Right ventricle myocardium inferior (tissue), 1 donor: ENCODE measurements at places on chromosomes 11 and 22.

GRCh38 chr22:43207386-43207785 is 20.5 kb upstream of the TTLL12 start:
- peak; percentile 31 for DNase-seq

- DNase-seq: no peak
Measured at GRCh38 chr11:112100462-112100861, 13.8 kb downstream of the SDHD start.

- DNase-seq: no peak
Measured at GRCh38 chr22:21947040-21948014, 5.3 kb downstream of the PPM1F start.

- DNase-seq: no peak
Measured at GRCh38 chr22:31393893-31394292, 5.5 kb upstream of the DRG1 start.

GRCh38 chr11:8527939-8528338 is 66.1 kb downstream of the STK33 start:
- no peak for DNase-seq

DNA sequence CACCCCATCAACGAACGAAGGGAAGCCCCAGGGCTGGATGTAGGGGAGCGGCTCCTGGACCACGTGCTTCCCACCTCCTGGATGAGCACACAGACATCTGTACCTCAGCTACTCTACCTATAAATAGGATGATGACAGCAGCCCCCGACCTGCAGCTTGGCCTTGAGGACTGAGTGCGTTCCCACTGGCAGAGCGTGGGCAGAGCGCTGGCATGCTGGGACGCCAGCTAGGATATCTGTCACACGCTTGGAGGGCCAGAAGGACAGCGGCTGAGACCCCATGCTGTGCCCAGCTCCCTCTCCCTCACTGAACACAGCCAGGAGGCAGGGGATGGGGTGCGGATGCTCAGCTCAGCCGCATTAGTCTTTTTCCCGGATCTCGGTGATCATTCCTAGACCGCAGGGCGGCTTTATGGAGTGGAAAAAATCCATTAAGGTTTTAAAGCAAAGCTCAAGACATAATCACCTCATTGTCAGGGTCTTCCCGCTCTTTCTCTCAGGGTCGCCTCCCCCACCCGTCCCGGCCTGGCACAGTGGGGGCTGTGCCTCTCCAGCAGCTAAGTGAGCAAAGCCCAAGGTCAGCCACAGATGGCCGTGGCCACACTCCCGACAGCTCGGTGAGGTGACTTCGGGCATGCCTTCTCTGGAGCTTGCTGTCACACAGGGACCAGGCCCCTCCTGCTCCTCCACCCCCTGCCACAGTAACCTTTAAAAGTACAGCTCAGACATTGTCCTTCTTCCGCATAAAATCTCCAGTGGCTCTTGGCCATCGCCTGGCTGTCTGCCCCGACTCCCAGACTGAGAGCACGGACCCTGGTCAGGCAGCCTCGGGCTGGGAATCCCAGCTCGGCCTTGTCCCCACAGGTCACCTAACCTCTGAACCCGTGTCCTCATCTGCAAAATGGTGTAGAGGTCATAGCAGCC is 69.6 kb upstream of the SHISAL1 start:
- no peak for DNase-seq

DNA sequence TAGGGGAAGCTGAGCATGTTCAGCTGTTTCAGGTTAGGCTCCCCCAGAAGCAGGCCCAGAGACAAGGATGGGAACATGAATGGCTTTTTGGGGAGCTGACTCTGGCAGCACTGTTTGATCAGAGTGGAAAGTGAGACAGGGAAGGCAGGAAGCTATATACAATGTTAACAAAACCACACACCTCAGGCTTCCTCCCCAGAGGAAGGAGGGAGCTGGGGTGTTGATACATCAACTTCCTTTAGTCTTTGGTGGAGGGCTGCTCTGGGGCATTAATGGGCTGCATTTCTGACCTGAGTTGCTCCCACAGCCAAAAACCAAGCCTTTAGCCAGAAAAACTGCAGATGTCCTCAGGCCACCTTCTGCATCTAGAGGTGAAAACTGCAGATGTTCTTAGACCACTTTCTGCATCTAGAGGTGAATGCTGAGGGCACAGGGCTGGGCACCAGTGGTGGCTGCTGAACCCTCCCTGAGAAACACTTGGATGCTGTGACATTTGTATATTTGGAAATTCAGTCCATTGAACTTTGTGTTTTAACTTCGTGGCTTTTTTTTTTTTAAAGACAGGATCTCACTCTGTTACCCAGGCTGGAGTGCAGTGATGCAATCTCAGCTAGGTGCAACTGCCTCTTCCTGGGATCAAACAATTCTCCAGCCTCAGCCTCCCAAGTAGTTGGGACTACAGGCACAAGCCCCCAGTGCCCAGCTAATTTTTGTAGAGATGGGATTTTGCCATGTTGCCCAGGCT is 49.9 kb downstream of the KIAA1671 start:
- DNase-seq: no peak

GRCh38 chr11:113181094-113181493 is 133.3 kb upstream of the TTC12 start:
- DNase-seq: no peak

- DNase-seq: no peak
Measured at GRCh38 chr22:17953147-17953546, 71.2 kb downstream of the MICAL3 start.

GRCh38 chr11:104524254-104524653 is 360.3 kb upstream of the PDGFD start:
- DNase-seq: no peak

- peak; percentile 74 for DNase-seq
Measured at GRCh38 chr11:133082841-133083488, 449.3 kb downstream of the OPCML start.

- DNase-seq: no peak
Measured at GRCh38 chr11:111586388-111586831, 15.8 kb upstream of the SIK2 start.

DNA sequence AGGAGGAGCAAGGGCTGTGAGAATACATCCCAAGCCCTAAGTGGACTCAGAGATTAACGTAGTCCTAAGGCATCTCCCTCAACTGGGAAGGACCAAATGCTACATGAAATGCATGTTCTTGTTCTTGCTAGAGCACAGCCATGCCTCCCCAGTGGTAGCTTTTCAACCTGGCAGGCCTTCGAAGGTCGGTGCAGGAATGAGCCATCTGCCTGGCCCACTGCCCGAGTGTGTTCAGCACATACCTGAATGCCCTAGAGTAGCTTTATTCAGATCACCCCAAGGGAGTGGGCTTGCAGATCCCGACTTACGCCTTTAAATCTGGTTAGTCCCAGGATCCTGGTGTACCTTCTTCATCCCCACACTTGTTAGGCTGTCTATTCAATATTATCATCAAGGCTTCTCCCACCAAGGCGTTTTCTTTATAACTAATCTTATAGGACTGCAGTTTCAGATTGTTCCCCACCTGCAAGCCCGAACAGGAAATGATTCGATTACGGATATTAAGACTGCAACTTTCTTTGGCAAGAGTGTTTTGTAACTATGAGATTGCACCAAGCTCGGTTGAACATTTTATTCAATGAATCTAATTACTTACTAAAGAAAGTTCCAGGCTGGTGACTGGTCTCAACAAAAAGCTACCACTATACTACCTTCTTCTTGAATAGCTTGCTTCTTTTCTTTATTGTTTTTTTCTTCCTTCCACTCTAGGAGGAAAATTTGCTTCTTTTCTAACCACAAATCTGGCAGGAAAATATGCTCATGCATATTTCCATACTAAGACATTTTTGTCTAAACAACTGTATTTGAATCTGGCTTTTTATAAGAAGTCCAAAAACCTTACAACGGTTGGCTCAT is 115.6 kb downstream of the SGSM3 start:
- DNase-seq: no peak

GRCh38 chr11:121553806-121554205 is 101.0 kb upstream of the SORL1-AS1 start:
- DNase-seq: no peak

GRCh38 chr11:112211536-112211935 is 14.7 kb upstream of the PTS start:
- no peak for DNase-seq

DNA sequence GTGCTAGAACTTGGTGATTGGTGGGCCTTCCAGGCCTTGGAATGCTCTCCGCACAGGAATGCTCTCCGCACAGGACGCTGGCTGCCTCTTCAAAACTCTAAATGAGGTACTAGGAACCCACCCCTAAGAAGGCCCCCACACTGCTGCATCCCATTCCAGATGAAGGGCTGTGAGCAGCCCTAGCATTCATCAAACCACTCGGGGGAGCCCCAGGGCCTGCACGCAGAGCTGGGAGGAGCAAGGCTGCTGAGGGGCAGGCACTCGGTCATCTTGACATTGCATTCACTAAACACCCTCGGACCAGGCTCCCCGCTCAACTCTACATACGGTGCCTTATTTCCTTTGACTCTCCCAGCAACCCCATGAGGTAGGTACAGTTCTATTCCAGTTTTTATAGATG is 49.2 kb upstream of the EMID1 start:
- DNase-seq: no peak

GRCh38 chr22:47129902-47130635 is 367.6 kb downstream of the TBC1D22A start:
- DNase-seq: no peak

DNA sequence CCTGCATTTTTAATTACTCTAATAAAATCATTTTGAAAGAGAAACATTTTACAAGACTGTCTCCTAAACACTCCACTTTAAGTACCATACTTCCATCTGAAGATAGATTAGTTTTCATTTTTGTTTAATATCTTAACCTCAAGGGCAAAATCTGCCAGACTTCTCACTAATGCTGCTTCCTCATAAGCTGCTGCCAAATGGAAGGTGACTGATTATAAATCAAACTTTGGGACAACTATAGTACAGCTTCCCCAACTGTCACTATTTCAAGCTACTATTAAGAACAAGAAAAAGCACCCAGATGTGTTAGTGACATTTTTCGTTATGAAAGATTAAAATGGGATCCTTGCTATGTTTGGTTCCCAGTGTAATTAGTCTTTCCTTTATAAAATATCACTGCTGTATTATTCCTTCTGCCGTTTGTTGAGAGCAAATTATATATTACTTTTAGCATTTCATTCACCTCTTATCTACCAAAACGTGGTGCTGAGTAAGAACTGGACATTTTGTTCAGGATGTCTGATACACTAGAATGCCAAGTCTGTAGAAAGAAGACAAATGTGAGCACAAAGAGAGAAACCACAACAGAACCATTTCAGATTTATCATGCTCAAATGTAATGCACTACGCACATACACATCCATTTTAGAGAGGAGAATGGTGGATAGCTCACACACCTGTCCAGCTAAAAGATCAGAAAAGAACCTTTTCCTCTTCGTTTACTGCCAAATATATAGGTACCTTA is 312.2 kb upstream of the C11orf87 start:
- DNase-seq: no peak

DNA sequence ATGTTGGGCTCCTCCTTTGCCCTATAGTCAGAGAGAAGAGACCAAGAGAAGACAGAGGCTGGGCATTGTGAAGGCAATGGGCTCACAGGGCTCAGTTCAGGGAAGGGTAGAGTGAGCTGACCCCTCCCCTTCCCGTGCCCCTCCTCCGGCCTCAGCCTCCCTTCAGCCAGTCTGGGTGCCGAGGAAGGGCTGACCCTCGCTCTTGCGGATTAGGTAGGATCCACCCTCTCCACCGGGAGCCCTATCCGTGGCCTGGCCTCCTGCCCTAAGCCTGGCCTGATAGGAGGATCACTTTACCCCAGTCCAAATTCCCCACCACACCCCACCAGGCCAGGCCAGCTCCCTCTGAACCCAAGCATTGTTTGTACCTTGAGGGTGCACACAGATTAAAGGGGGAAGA is 1.8 kb upstream of the PPP1R14B start:
- no peak for DNase-seq

GRCh38 chr22:17152340-17152739 is 6.7 kb downstream of the HDHD5 start:
- no peak for DNase-seq

- no peak for DNase-seq
Measured at GRCh38 chr11:80365980-80366379, 925.1 kb upstream of the TENM4 start.

GRCh38 chr22:44392446-44392921 is 79.7 kb upstream of the SHISAL1 start:
- no peak for DNase-seq

- DNase-seq: no peak
Measured at GRCh38 chr11:121352251-121352891, 59.8 kb downstream of the SC5D start.

GRCh38 chr11:81112718-81113117 is 1620.9 kb downstream of the FAM181B start:
- no peak for DNase-seq

GRCh38 chr11:63999349-64000025 is 13.2 kb downstream of the OTUB1 start:
- peak; percentile 80 for DNase-seq

DNA sequence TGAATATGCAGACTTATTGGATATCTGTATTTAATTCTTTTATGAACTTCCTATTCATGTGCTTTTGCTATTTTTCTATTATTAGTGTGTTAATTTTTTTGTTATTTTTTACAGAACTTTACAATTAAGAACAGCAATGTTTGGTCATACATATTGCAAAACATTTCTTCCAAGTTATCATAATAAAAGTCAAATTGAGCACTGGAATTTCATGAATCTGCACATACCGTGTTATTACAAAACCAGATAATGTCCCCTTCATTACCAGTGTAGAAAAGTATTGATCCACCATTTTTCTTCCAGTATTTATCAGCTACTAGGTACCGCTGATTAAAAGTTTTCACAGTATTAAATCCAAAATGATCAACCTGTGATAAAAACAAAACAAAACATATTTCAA is 40.5 kb downstream of the PRCP start:
- DNase-seq: no peak

DNA sequence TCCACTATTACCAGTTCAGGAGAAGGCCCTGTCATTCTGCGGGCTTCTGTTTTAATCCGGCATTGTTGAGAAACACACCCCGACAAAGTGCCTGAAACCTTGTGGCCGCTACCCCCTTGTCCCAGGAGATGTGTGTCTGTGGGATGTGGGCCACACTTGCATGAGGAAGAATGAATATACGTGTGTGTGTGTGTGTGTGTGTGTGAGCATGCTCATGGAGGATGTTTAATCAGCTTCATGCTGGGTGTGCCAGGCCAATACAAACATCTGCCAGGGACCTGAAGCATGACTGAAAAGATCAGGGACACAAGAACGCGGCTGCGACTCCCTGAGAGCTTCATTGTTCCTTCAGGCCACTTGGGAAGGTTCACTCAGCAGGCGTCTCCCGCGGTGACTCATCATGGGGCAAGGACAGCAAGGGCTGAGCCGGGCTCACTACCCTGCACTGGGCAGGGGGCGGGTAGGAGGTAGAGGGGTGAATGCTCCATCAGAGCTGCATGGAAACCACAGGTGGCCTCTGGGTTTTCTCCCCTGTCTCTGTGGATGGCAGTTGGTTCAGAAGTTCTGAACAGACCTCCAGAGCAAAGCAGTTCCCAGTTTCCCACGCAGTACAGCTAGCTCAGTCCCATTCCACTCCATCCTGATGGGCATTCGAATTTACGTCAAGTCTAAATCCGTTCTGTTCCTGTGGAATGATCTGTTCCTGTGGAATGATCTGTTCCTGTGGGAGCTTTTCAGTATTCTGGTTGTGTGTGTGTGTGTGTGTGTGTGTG is 7.0 kb upstream of the MALAT1 start:
- peak; percentile 88 for DNase-seq

- DNase-seq: no peak
Measured at GRCh38 chr11:115767047-115767802, 263.0 kb upstream of the CADM1 start.
